ENCODE measurements at places on chromosomes 2 and 18.

DNA sequence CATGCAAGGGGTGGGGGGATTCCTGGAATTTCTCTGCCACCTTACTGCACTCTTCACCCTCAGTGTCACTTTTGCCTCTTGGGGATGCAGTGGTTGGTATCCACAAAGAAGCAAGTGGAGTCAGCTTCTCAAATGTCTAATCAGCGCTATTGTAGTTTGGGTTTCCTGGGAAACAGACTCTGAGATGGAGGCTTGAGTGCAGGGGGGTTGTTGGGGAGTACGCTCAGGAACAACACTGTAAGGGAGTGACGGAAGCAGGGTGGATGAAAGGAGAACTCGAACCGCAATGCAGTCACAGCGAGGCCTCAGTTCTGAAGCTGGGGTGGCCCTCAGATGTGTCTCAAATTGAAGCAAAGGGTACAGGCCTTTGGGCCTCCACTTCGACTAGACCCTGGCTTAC lies 73.6 kb upstream of the EPC2 start:
- no peak for DNase-seq

GRCh38 chr2:2747797-2748301 lies 416.8 kb upstream of the MYT1L start:
- no peak for DNase-seq

DNA sequence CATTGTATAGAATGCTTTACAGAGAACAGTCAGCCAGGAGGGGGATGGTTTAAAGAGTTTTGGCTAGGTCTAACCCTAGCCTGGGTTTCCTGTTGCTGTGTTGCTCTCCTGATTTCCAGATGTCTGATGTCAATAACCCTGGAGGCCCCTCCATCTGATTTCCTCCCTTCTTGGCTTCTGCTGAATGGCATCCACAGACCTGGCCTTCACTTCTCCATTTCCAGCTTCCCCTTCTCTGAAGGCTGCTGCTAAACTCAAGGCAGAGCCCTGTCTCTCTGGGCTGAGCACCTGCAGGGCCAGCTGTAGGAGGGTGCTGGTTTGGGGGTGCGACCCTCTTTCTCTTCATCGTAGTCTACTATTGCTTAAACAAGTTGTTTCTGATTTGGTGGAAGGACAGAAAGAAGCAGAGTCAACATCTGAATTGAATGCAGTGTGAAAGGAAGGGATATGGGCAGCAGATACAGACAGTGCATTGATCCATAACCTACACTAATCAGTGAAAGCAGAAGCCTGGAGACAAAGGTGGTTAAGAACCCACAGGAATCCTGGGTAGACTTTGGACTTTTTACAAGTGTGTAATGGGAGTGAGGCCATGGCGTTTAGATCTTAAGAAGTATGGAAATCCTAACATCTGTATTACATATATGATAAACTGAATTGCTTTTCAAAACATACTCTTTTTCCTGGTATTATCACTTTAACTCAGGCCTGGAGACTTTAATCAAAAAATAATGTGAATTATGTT lies 153.6 kb downstream of the HRH4 start:
- no peak for DNase-seq

- no peak for DNase-seq
These were observed 30.8 kb downstream of the TBC1D8 start for GRCh38 chr2:101120124-101120996.

DNA sequence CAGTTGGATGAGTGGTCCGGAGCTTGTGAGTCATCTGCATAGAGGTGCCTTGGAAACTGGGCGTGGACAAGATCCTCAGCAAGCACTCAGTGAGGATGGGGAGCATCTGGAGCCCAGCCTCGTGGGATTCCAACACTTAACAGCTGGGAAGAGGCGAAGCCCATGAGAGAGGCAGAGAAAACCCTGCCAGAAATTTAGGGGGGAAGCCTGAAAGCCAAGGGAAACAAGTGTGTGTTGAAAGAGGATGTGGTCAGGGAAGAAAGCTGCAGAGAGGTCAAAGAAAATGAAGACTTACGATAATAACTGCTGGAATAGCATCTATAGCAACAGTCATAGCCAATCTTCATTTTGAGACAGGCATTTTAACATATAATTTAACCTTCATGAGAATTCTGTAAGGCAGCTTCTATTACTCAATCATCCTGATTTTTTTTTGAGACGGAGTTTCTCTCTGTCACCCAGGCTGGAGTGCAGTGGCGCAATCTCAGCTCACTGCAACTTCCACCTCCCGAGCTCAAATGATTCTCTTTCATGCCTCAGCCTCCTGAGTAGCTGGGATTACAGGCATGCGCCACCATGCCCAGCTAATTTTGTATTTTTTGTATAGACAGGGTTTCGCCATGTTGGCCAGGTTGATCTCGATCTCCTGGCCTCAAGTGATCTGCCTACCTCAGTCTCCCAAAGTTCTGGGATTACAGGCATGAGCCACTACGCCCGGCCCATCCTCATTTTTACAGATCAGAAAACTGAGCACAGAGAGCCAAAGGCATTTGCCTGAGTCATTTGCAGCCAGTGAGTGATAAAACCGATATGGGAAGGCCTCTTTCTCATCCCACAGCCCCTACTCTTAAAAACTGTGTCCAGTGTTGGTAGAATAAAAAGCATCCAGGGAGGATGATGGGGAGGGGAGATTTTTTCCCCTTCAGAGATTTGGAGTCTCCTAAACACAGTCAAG lies 214.4 kb upstream of the EPAS1 start:
- no peak for DNase-seq

DNA sequence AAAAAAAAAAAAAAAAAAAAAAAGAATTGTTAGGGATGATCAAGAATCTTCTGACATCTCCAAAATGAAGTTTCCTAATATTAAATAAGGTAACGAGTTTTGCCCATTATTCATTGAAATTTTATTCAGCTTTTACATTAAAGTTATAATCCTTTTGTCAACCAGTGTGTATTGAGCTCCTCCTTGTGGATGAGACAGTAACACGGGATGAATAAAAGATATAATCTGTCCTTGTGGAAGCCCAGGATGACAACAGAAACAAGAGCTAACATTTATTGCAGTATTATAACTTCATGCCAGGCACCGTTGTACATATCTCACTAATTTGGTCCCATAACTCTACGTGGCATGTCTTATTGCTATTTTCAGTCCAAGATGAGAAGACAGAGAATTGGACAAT lies 33.4 kb upstream of the SERPINB7 start:
- no peak for DNase-seq

DNA sequence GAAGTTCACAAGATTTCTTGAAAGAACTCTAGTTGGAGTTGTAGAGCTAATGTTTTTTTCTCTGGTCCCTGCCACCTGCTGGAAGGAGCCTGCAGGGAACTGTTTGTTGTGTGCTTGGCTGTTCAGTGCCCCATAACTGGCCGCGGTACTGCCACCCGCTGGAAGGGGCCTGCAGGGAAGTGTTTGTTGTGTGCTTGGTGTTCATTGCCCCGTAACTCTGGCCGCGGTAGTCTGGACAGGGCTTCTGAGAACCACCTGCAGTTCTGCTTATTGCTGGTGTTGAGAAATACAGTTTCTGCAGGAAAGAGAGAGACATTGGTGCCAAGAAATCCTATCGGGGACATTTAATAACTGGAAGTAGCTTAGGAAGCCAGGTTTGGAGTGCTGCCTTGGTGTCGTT lies 58.1 kb downstream of the AGAP1 start:
- no peak for DNase-seq

All from activated T-helper 1 cell treated with anti-CD3 and anti-CD28 coated beads, Interleukin-2, amount 50 U/mL, for 16 hours (primary cell).